ENCODE measurements at places on chromosomes 7 and 10.

GRCh38 chr10:96319754-96320474 lies 15.7 kb downstream of the DNTT start:
- peak; percentile 8 for DNase-seq

DNA sequence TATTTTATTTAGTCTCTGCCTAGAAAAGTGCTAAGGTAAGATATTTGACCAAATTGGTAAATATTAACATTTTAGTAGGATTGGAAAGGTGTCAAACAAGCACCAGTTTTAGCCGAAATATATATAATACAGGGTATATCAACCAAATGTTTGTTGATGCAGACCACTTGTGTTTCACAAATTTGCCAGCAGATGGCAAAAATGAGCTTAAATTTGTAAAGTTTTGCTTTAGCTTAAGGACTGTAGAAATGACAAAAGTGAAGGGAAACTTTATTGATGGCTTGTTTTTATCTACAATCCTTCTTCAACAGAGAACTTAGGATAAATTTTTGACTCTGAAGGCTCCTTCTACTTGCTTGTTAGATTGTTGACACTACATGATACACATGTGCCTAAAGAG lies 4.8 kb upstream of the POLR1F start:
- peak; percentile 55 for DNase-seq

GRCh38 chr10:114420811-114421485 lies 16.6 kb upstream of the AFAP1L2 start:
- no peak for DNase-seq

DNA sequence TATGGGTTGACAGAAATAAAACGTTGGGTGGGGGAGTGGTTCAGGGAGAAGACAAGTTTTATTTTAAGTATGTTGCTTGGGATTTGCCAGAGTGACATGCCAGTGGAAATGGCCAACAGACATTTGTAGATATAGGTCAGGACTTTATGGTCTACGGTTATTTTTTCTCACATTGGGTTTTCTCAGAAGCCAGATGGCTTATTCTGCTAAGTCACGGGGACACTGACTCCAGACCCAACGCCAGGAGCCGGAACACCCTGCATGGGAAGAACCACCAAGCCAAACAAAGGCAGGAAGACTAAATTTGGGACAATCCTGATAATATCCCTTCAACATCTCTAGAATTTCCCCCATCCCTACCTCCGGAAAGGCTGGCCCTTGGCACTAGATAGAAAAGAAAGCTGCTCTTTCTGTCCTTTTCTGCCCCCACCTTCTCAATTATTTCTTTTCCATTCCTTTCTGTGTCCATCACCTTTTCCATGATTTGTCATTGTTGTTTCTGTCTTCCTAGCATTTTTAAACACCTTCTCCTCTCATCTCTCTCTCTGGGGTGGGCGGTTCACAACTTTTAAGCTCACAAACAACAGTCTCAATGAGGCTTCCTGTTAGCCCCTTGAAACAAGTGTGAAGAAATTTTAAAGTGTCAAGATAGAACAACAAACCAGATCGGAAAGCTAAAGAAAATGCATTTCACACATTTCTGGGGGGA lies 44.7 kb downstream of the TBXAS1 start:
- no peak for DNase-seq

DNA sequence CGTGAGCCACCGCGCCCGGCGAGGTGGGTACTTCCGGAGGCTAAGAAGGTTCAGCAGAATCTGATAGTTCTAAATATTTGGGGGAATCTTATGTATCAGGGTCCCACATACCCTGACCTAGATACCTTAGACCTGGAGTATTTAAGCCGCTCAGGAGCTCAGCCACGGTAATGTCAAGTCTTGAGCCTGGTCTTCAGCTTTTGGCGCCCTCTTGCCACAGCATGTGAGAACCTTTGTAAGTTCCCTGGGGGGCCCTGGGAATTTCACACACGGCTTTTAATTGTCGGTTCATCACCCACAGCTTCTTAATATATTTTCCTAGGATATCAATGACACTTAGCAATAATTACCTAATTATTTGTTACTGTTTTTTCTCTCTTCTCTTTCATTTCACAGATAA lies 324.3 kb upstream of the GALNT17 start:
- DNase-seq, result no peak

DNA sequence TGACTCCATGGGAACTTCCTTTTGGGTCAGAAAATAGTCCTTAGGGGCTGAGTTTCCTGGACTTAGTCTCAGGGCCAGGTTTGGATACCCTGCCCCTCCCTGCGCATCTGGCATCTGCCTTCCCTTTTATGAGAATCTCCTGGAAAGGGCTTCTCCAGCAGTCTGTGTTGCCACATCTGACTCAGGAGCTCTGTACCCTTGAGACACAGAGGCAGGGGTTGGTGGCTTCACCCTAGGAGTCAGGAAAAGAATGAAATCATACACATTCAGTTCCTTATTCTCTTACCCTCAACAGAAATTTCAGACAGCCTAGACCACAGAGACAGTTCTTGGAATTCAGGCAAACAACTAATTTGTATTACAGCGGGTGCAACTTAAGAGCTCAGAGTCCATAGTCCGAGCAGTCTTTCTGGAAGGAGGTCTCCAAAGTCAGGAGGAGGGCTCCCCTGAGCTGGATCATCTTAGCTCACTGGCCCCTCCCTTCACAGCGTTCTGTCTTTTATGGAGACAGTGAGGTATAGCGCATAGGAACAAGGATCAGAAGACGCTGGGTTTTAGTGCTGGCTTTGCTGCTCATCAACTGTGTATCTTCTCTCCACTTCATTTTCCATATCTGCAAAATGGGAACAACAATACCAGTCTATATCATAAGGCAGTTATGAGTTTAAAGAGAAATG lies 3.0 kb upstream of the PLAU start:
- peak; percentile 89 for DNase-seq

GRCh38 chr10:46019177-46019528 lies 11.3 kb downstream of the NCOA4 start:
- no peak for DNase-seq

DNA sequence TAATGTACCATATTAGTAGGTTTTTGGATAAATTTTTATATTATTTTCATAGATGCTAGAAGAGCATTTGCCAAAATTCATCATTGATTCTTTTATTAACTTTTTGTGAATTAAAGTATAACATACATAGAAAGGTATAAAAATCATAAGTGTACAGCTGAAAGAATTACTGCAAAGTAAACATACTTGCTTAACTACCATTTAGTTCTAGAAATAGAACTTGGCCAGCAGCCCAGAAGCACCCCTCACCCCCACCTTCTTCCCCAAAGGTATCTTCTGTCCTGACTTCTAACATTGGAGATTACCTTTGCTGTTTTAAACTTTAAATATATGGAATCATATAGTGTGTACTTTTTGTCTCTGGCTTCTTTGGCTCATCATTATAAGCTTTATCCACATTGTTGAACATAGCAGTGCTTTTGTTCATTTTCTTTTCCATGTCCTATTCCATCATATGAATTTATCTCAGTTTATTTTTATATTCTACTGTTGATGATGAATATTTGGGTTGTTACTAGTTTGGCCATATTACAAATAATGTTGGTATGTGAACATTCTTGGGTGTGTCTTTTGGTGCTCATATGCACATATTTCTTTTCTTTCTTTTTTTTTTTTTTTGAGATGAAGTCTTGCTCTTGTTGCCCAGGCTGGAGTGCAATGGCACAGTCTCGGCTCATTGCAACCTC lies 142.8 kb downstream of the ADK start:
- DNase-seq, result peak; percentile 78

- DNase-seq, result peak; percentile 47
Measured at GRCh38 chr7:2321020-2321419, 6.8 kb upstream of the SNX8 start.

GRCh38 chr7:22730921-22731654 lies 4.1 kb downstream of the IL6 start:
- peak; percentile 88 for DNase-seq

DNA sequence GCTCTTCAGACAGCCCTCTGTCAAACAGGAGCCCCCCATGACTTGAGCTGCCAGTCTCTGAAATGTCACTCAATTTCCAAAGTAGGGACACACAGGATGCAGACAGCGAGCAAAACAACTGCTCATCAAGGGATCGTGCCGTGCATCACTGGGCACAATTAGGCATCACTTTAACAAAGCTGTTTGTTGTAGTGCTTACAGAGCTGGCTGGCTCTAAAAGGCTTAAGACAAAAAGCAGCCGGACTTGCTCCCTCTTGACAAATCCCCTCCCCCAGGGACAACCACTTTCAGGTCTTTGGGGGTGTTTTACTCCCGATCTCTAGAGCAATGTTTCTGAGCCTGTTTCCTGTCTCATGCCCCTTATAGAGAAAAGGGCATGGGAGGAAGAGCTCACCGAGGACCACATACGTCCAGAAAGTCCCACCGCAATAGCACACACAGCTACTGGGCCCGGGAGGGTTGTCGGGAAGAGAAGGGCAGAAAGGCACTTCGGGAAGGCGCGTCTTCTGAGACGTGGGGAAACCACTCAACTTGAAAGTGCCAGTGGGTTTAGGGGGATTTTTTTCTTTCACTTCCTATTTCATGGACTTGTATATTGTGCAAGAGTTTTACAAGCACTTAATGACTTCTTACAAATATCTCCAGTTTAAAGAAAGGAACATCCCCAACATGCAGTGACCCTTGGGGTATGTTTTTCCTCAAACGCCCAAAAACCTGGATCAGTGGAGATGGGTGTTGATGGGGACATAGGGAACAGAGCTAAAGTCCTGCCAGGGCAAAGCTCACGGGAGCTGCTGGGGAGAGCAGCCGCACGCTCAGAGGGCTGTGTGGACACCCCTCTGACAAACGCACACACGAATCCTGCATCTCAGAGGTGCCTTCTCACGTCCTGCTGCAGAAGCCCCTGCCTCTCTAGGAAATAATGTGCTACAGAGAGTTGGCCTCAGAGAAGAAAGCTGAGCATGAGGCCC lies 27.1 kb downstream of the LRRC20 start:
- DNase-seq, result no peak

GRCh38 chr10:5940807-5941218 lies 36.5 kb downstream of the IL15RA start:
- peak; percentile 35 for DNase-seq

DNA sequence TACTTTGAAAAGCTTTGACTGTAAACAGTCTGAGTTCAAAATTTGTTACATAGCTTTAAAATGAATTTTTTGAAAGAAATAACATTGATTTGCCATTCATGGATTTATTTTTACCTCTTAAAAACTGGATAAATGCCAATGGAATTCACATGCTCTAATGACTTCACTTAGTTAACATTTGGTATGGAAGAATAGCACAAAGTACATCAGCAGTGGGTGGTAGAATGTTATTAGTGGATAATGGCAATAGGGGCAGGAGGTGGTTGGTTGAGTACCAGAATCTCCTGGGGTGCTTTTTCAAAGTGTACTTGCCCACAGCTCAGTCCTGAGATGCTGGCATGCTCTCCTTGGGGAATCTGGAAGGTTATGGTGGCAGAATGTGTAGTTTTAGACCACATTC lies 4.7 kb downstream of the PPP1R9A start:
- no peak for DNase-seq

DNA sequence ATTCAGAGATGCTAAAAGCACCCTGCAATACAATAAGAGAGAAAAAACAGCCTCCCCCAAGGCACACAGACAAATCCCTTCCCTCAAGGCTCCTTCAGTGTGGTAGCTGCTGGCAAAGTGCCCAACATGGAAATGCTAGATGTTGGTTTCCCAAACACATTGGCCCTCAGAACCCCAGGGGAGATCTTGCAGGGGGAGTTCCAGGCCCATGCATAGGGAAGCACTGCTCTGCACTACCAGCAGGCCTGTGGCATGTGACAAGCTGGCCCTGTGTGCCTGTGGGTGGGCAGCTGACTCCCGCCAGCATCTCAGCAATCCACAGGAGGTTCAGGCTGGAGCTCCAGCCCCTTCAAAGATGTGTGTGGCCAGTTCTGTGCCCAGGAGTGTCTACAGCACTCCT lies 16.8 kb upstream of the CSGALNACT2 start:
- DNase-seq, result no peak

DNA sequence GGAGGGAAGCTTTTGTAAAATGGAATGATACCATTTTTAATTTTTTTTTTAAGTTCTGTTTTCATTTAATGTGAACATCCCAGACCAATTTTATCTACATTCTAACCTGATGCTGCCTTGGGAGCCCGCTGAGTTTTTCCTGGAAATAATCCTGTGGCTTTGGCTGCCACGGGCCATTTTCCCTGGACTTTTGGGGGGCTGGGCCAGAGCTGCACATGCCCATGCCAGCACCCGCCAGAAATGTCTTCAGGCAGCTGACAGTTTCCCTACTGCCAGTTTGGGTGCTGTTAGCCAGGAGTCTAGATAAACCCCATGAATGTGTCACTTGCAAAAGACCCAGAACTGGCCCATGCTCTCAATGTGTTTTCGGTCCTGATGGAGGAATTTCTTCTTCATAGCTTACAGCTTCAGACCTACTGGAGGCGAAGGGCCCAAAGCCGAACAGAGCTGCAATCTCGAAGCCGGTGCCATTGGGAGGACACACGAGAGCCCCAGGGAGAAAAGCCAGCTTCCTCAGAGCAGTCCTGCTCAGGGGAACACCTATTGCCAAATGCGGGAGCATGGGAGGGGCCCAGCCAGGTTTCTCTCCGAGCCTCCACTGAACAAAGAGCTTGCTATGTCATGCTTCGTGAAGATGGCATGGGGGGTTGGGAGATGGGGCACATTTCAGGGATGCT lies 444.2 kb upstream of the MKI67 start:
- DNase-seq, result no peak

GRCh38 chr7:142139597-142140400 lies 28.3 kb downstream of the MGAM2 start:
- DNase-seq, result no peak

DNA sequence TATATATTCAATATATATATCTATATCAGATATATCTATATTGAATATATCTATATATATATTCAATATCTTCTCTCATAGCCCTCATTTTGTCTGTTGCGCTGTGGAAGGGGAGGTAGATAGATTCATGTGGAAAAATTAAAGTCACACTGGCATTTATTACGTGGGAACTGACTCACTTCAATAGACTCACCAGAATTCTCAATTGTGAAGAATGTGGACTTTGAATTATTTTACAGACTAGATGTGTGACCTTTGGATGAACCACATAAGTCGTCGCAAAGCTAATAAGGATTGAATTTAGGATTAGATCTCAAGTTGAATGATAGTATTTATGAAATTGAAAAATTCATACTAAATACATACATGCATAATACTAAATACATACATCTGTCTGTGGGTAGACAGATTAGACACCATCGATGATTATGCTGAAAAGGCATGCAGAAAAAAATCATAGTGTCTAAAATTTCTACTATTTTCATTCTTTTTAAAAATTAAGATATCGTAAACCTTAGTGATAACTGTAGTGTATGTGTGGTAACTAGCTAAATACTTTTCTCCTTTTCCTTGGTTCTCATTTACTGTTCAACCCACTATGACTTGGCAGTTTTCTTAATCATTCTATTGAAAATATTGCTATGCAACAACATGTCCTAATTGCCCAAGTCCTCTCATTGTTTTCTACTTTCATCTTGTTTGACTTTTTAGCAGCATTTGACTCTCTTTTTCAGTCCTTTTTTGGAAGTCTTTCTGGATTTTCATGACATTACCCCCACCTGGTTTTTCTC lies 61.8 kb upstream of the A1CF start:
- DNase-seq, result peak; percentile 83

GRCh38 chr7:147400221-147400689 lies 1190.3 kb upstream of the C7orf33 start:
- DNase-seq, result peak; percentile 61

- DNase-seq, result peak; percentile 84
Measured at GRCh38 chr10:99369551-99369950, 40.4 kb downstream of the CNNM1 start.

GRCh38 chr10:69800109-69800508 lies 1.6 kb upstream of the COL13A1 start:
- peak; percentile 77 for DNase-seq

GRCh38 chr10:6689036-6689435 lies 109.0 kb upstream of the PRKCQ start:
- DNase-seq, result no peak

- DNase-seq, result no peak
Measured at GRCh38 chr7:149296368-149296767, 34.4 kb downstream of the ZNF783 start.

Measured in GM23248 (cell line).